Heart left ventricle (tissue), 16 donors: ENCODE measurements at places on chromosomes 1 and 21. TPM values are rescaled to one million over a fixed set of nuclear protein-coding genes. Genes with fewer than 3 reads are reported as not detected.

Gene PLA2G2D
- total RNA-seq: not detected

- DNase-seq: no peak
Observed at GRCh38 chr1:42311138-42311537, 23.9 kb downstream of the FOXJ3 start.

Gene OR6Y1
- not detected for total RNA-seq

Gene CYP4B1
- 1.5 TPM for total RNA-seq

Gene SERINC2
- total RNA-seq: 4.3 TPM

Gene C1orf87
- total RNA-seq: not detected

Gene ADGRL2
- 52.2 TPM for total RNA-seq

- no peak for DNase-seq
Observed at GRCh38 chr1:222582099-222582774, 7.5 kb downstream of the TAF1A start.

Gene SPRR2G
- total RNA-seq: not detected

Gene ASTN1
- total RNA-seq: 3.6 TPM

DNA sequence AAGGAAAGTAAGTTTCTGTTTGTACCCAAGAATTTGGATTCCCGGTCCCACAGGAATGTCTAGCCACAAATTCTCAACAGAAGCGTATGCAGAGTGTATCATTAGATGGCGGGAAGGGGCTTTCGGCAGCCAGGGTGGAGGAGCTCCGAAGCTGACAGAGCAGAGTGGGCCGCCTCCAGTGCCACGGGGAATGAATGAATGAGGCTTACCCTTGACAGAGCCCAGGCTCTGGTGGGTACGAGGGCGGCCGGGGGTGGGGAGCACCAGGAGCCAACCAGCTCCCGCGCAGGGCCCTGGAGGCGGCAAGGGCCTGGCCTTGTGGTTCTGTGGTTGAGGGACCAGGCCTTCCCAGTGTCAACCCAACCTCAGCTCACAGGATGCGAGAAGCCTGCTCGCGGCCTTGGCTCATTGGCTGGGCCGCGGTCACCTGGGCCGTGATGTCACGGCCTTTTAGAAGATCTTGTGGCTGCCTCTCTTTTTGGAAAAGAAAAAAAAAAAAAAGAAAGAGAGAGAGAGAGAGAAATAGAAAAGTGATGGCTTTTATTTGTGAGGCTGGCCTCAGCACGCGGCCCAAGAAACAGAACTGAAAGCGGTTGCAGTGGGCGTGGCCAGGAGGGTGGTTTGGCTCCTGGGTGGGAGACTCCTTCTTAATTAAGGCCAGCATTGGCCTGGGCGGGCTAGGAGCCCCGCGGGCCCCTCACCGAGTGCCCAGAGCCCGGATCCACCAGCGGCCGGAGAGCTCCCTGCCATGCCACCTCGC is 34.9 kb upstream of the RUNX3 start:
- no peak for DNase-seq
